Coronary artery (tissue), 2 donors: ENCODE measurements at places on chromosomes 11 and 22.

GRCh38 chr11:118628432-118628831 is 21.0 kb downstream of the PHLDB1 start:
- DNase-seq = no peak

GRCh38 chr22:28232204-28232603 is 313.1 kb upstream of the PITPNB start:
- no peak for DNase-seq

GRCh38 chr11:8811571-8811970 is 99.4 kb upstream of the AKIP1 start:
- no peak for DNase-seq

GRCh38 chr22:30695871-30696655 is 1.4 kb downstream of the OSBP2 start:
- no peak for DNase-seq

DNA sequence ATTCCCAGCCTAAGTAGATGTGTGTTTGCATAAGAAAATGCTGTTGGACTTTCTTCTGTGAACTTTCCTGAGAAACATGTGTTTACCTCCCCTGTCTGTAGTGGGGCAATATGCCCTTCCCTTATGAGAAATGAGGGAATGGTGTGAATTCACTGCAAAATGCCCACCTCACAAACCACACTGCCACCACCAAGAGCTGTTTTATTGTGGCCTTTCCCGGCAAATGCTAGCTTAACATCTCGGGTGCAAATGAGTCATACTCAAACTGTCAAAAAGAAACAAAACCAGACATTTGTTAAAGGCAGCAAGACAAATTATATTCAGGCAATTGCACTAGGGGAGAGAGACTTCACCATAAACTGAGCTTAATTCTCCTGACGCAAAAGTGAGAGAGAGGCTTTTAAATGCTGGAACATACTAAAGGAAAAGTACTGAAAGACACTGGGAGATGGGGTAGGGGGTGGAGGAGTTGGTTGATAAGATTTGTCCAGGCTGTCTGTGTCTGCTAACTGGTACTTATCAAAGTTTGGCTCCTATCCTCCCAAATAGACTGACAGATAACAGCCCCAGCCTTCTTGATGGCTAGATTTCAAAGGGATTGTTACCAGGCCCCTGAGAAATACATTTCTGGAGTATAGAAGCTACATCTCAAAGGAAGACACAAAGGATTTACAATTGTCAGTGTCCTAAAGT is 70.9 kb upstream of the OR5AK2 start:
- DNase-seq = no peak

GRCh38 chr11:1668911-1669473 is 28.0 kb upstream of the KRTAP5-6 start:
- DNase-seq = no peak

DNA sequence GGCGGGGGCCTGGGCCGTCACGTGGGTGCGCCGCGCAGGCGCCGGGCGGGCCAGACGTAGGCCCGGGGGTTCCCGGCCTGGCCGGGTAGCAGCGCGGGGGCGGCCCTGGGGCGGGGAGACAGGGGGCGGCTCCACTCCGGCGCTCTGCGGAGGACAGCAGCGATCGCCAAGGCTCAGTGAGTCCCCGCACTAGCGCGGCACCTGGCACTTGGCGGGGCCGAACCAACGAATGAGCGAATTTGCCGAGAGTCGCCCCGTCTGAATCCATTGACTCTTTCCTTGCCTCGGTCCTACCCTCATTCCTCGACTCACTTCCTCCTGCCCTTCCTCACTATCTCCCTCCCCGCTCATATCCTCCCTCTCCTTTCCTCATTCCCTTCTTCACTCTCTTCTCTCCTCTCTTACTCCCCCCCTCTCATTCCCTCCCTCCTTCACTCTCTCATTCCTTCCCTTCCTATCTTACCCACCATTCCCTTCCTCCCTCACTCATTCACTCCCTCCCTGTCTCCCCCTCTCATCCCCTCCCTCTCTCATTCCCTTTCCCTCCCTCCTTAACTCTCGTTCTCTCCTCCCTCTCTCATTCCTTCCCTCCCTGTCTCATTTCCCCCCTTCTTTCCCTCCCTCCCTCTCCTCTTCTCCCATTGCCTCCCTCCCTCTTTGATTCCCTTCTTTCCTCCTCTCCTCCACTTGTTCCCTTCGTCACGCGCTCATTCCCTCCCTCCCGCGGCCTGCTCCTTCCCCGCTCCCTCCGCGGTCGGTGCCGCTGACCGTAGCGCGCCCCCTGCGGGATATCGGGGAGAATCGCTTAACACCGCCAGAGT is 476 bp upstream of the KLHL22 start:
- DNase-seq = peak; percentile 93

DNA sequence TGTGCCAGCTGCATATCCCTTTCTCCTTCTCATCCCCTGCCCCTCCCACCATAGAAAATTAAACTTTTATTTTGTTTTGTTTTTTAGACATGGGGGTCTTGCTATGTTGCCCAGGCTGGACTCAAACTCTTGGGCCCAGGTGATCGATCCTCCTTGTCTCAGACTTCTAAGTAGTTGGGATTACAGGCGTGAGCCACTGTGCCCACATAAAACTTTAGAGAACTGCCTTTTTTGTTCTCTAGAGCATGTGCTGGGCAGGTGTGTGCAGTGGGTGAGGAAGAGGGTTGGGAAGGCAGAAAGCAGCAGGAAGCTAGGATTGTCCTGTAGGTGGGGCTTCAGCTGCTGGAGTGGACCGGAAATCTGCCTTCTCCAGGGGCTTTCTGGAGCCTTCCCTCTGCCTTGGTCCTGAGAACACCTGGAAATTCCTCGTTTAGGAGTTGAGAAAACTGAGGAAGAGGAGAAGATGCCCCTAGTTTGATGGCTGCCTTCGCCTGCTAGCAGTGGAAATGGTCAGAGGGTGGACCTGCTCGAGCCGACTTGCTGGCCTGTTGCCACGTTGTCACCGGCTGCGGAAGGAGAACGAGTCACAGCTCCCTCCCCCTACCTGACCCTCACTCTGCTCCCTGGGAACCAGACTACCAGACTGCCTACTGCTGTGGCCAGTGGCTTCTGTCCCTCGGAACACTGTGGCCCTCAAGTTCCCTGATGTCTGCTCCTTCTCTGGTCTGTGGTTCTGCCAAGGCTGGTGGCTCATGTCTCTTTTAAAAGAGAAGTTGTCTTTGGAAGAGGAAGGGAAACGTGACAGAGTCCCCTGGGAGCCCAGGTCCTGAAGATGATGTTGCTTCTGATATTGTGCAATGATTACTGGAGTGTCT is 4.0 kb downstream of the ST14 start:
- DNase-seq = peak; percentile 62

DNA sequence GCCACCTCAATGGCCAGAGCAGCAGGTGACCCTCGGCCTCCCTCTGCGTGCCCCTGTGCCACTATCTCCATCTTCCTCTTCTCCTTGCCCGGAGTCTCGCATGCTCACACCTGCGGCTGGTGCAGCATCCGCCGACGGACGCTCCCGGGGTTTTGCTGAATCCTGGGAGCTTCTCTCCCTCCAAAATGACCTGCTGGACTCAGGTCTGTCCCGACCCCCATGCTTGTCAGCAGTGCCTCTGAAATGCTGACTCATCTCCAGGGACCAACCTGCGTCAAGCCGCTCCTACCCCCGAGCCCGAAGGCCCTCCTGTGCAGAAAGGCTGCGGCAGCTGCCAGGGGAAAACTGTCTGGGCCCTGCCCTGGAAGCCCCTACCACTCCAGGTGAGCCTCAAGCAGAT is 58.4 kb downstream of the CELSR1 start:
- DNase-seq = no peak

DNA sequence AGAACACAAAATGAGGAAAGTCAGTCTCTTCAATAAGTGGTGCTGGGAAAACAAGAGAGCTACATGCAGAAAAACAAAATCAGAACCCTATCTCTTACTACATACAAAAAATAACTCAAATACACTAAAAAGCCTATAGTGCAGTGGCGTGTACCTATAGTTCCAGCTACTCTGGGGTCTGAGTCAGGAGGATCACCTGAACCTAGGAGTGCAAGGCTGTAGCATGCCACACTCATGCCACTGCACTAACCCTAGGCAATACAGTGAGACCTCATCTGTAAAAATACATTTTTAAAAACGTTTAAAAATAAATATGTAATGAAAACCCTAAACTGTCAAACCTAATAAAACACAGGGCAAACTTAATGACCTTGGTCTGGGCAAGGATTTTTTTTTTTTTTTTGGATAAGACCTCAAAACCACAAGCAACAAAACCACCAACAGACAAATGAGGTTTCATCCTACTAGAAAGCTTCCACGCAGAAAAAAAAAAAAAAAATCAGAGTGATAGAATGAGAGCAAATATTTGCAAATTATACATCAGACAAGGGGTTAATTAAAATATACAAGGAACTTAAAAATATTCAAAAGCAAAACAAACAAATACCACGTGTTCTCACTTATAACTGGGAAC is 35.2 kb downstream of the XKR3 start:
- no peak for DNase-seq

DNA sequence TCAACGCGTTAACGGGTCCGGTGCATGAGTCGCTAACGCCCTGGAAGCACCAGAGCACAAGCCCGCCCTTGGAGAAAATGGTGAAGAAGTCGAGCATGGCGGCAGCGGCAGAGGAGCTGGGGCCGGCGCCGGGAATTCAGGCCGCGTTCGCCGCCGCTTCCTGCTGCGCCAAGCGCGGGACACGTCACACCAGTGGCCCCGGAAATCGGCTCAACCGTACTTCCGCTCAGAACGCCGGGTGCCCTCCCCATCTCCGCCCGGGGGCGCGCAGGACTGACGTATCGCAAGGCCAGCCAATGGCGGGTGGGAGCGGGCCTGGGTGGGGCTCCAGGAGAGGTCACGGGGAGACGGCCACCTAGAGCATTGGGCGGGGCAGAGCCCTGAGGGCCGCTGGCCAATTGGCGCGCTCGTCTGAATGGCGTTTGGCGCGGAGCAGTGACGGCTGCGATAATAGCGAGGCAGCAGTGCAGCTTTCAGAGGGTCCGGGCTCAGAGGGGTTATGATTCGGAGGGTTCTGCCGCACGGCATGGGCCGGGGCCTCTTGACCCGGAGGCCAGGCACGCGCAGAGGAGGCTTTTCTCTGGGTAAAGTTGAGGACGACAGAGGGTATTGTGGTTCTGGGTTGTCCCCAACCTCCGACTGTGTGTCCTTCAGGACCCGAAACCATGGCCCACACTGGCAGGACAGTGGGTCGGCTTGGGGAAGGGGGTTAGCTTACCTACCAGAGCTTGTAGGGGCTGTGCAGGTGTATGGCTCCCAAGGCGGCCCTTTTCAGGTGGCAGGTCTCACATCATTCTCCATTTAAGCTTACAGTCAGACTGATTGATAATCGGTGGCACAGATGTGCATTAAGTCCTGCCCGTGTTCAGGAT is at the start of the genes FOXRED1 and SRPRA:
FOXRED1 (plus strand) TSS at position 447 of the 872 bp plus-strand sequence; CDS start at position 500, 53 bp downstream.
SRPRA (minus strand) TSS at position 188 of the 872 bp plus-strand sequence; CDS start at position 97, 91 bp downstream.
- peak; percentile 100 for DNase-seq

DNA sequence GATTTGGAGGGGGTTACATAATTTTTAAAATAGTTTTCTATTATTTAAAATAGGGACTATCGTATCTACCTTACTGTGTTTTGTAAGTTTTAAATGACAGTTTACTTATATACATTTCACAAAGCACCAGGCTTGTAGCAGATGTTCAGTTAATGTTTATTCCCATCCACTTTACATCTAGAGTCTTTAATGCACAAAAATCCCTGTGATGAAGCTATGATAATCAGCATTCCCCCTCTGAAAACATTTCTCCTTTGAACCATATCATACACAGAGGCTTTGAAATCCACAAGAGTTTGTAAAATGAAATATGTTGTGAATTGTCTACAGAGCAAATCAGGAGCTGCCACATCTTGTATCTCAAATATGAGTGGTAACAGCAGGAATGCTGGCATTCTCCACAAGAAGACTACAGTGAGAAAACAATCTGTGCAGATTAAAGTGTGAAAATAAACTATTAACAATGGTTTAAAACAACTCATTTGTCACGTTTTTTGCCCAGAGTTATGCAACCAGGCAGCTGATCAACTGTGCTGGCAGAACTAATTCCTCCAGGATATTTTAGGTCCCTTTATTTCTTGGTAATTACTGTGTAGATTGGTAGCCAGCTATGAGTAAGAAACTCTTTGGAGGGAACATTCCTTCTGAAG is 699.1 kb upstream of the ARHGAP42 start:
- no peak for DNase-seq

DNA sequence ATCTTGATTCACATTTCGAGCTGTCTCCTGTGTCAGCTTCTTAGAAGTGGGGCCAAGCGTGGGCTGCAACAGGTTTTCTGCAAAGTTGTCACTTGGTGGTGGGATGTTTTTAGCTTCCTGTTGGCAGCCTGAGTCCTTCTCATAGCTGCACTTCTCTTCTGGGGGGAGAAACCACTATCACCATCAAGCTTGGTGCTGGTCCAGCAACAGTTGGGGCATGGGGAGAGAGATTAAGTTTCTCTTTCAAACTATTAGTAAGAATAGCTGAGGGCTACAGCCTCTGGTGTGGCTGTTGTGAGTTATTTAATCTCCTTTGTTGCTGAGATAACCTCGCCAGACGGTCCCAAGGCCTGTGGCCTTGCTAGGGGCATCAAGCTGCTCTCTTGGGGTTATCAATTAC is 123.3 kb upstream of the CRYBB3 start:
- no peak for DNase-seq

DNA sequence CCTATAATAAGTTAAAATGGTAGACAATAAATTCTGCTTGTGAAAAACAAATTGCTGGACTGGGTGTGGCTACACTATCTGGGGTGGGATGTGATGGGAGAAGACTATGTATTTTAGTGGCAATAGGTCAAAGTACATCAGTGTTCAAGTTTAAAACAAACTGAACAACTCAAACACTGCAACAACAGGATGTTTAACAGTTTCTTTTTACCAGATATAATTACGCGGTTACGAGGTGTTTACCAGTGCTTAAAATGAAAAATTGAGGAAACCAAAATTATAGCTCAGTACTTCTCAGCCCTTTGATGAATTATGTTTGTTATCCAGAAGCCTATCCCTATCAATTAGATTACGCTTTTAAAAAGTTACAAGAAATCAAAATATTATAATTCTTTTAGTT is 3.2 kb downstream of the PRDM10 start:
- DNase-seq = no peak

DNA sequence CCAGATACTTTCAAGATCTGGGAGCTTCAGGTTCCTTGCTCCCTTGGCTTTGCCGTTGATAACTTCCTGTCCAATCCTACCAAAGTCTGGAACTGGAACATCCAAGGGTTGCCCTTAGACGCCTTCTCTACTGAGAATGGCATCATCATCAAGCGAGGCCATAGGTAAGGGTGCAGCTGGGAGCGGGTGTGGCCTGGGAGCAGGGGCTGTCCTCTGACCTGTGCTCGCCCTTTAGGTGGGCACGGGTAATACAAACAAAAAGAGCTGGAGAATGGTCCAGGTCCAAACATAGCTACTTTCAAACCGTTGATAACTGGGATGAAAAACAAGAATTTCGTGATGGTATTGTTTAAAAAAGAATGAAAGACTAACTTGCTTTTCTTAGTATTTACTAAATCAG is 25.0 kb downstream of the CASP12 start:
- no peak for DNase-seq

- no peak for DNase-seq
Measured at GRCh38 chr22:43424666-43425630, 13.1 kb downstream of the MPPED1 start.

GRCh38 chr11:120153221-120153620 is 15.3 kb upstream of the TRIM29 start:
- no peak for DNase-seq

DNA sequence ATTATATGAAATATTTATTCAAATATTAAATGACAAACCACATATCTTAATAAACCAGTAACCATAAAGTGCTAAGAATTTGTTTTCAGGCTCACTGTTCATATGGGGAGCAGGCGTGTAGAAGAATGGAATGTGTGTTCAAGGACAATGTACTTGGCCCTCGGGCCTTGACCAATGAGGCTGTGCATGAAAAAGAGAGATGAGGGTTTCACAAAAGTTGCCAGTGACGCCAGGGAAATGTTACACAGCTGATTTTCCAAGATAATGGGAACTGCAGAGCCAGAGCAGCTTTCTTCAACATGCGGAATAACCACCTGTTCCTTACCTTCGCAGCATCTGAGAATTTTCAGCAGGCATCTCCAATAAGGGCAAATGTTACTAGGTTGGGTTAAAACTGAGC is 4.2 kb downstream of the SF1 start:
- no peak for DNase-seq
